ENCODE measurements at places on chromosomes 3 and 15.
A peak's percentile ranks its signal among the peaks of the same experiment; 100 is the strongest.

DNA sequence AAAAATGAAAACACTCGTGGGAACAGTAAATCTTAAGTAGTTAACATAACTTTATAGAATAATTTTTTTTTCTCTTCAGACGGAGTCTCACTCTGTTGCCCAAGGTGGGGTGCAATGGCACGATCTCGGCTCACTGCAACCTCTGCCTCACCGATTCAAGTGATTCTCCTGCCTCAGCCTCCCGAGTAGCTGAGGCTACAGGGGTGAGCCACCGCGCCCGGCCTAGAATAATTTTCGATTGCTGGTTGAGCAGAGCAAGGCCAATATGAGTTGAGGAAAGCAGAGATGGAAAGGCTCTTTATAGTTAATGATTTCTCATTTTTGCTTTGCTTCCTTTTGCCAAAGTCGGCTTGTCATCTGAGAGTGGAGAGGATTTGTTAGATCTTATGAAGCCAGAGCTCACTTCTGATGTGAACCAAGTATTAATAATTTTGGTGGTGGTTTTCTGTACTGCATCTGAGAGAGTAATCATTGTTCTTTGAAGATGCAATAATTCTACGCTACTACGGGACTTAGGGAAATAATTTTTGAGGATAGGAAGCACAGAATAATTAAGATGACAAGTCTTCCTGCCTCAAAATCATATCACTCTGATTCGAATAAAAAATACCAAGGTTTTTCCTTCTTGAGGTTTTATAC, 1.6 kb upstream of the GOLM2 start:
- no peaks in the 10 kb centered on the region for H3K27me3 ChIP-seq
- H3K4me3 ChIP-seq, result peak overlapping the region; percentile 78
- H3K27ac ChIP-seq, result peak overlapping the region; percentile 95
- no peaks in the 10 kb centered on the region for H3K36me3 ChIP-seq
- peaks cover 16% of the 10 kb centered on the region for H3K4me1 ChIP-seq
- DNase-seq, result no peak

GRCh38 chr3:4597208-4597985, 104.2 kb downstream of the ITPR1 start:
- no peak for DNase-seq
- H3K36me3 ChIP-seq, result no peaks in the 10 kb centered on the region
- no peak overlapping the region for H3K4me3 ChIP-seq
- no peaks in the 10 kb centered on the region for H3K27me3 ChIP-seq

DNA sequence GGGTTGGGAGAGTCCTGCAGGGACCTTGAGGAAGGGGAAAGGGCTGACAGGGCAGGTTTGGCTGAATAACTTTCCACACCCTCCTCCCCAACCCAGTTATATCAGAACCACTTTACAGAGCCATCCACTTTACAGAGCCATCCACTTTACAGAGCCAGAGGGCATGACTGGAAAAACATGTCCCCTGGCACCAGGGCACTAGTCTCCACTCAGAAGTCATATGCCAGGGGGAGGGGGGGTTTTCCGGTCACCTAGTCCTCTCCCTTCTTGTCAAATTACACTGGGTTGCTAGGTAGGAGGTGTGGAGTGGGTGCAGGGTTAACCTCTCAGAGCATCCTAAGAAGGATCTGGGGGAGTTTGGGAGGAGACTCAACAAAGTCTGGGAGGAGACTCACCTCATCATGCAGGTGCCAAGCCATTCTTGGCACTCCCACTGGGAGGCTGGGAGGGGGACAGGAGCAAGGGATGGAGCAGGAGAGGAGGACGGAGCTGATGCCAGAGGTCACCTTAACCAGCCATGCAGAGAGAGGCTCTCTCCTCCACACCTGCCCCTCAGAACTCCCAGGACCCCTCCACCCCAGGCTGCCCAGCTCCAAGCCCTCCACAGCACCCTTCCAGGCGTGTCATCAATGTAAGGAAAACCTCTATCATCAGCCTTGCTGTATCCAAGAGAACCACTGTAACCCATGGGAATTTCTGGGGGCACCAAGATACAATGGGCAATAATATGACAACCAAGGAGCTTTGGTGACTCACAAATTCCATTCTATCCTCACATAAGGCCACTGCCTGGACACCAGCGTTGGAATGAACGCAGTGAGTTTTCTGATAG, 1.7 kb downstream of the LRRC2 start:
- no peak for DNase-seq
- peaks cover 15% of the 10 kb centered on the region for H3K4me1 ChIP-seq
- no peak overlapping the region for H3K27ac ChIP-seq
- H3K36me3 ChIP-seq, result no peaks in the 10 kb centered on the region
- peaks cover 8% of the 10 kb centered on the region for H3K27me3 ChIP-seq

DNA sequence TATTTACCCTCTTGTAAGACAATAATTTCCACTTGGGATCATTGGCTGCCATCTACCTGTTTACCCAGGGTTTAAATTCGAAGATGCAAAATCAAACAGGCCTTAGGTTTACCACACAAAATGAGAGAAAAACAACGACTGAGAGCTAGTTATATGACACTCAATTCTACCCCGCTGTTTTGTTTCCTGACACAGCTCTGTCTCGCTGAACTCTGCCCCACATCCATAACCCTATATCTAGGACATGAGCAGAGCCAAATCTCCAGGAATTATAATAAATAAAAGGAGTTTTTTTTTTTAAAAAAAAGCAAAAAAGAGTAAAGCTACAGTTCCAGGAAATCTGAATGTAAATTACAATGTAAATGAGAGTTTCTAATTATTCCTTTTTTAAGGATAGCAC, 165.4 kb upstream of the NR2F2 start:
- no peaks in the 10 kb centered on the region for H3K4me1 ChIP-seq
- H3K36me3 ChIP-seq, result no peaks in the 10 kb centered on the region
- no peaks in the 10 kb centered on the region for H3K27me3 ChIP-seq
- no peak overlapping the region for H3K4me3 ChIP-seq
- DNase-seq, result no peak
- H3K27ac ChIP-seq, result no peak overlapping the region

DNA sequence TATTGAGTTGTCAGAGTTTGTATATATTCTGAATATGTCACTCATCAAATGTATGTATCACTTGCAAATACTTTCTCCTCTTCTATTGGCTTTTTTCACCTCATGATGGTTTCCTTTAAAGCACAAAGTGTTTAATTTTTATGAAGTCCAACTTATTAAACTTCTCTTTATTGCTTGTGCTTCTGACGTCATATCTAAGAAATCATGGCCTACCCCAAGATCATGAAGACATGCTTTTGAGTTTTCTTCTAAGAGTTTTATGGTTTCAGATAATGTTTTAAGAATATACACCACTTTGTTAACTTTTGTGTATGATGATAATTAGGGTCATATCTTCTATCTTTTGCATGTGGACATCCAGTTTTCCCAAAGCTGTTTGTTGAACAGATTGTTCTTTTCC, 417.2 kb upstream of the ATP10A start:
- H3K27ac ChIP-seq, result no peak overlapping the region
- H3K4me1 ChIP-seq, result no peaks in the 10 kb centered on the region
- no peaks in the 10 kb centered on the region for H3K36me3 ChIP-seq
- H3K4me3 ChIP-seq, result no peak overlapping the region
- no peaks in the 10 kb centered on the region for H3K27me3 ChIP-seq

GRCh38 chr15:48811325-48811958, 573 bp upstream of the CEP152 start:
- no peak overlapping the region for H3K27ac ChIP-seq
- peaks cover 17% of the 10 kb centered on the region for H3K4me1 ChIP-seq
- peak overlapping the region; percentile 95 for H3K4me3 ChIP-seq
- H3K27me3 ChIP-seq, result no peaks in the 10 kb centered on the region
- no peaks in the 10 kb centered on the region for H3K36me3 ChIP-seq
- DNase-seq, result no peak

DNA sequence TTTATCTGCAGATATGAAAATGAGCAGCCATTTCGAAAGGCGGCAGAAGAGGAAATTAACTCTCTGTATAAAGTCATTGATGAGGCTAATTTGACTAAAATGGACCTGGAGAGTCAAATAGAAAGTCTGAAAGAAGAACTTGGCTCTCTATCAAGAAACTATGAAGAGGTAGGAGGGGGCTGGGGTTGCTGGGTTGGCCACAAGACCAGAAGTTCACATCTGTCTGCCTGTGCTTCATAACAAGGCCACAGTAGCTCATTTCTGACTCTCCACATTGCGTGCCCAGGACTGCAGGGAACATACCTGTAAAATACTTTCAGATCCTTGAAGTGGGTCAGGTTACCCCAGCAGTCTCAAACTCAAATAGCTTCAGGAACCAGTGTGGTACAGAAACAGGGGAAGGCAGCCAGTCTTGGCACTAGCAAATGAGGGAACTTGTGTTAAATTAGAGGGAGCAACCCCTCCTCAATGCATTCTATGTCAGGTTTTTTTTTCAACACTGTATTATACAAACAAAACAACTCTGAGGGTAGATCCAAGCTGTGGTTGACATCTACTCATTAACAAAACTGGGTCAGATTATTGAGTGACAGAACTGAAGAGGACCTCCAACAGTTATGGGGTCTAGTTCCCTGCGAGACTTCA, 48.7 kb downstream of the BFSP2 start:
- peaks cover 23% of the 10 kb centered on the region for H3K4me1 ChIP-seq
- no peak overlapping the region for H3K4me3 ChIP-seq
- no peaks in the 10 kb centered on the region for H3K36me3 ChIP-seq
- H3K27ac ChIP-seq, result no peak overlapping the region
- no peak for DNase-seq

- no peak for DNase-seq
- H3K36me3 ChIP-seq, result no peaks in the 10 kb centered on the region
- peaks cover 18% of the 10 kb centered on the region for H3K4me1 ChIP-seq
- H3K27me3 ChIP-seq, result no peaks in the 10 kb centered on the region
Observed at GRCh38 chr15:93982226-93982727, 249.1 kb upstream of the MCTP2 start.

DNA sequence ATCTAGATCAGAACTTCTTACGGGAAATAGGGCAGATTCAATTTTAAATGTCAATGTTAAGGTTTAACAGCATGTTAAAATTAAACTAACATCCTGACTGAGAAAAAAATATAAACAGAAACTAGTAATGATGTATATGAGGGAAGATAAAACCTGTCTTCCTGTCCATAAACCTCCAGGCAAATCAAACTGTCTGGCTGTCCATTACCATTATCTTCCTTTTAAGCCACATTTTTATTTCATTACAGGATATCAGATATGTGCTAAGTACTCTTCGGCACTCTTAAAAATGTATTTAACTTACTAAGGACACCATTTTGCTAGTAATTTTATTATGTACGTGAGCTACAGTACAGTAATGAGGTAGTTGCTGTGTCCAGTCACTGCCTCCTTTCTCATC, 1461.7 kb upstream of the ALCAM start:
- no peaks in the 10 kb centered on the region for H3K36me3 ChIP-seq
- H3K4me1 ChIP-seq, result no peaks in the 10 kb centered on the region
- no peaks in the 10 kb centered on the region for H3K27me3 ChIP-seq
- H3K27ac ChIP-seq, result no peak overlapping the region

GRCh38 chr3:141019244-141019643, 31.9 kb upstream of the SPSB4 start:
- H3K4me3 ChIP-seq, result no peak overlapping the region
- H3K27ac ChIP-seq, result no peak overlapping the region
- no peaks in the 10 kb centered on the region for H3K36me3 ChIP-seq

DNA sequence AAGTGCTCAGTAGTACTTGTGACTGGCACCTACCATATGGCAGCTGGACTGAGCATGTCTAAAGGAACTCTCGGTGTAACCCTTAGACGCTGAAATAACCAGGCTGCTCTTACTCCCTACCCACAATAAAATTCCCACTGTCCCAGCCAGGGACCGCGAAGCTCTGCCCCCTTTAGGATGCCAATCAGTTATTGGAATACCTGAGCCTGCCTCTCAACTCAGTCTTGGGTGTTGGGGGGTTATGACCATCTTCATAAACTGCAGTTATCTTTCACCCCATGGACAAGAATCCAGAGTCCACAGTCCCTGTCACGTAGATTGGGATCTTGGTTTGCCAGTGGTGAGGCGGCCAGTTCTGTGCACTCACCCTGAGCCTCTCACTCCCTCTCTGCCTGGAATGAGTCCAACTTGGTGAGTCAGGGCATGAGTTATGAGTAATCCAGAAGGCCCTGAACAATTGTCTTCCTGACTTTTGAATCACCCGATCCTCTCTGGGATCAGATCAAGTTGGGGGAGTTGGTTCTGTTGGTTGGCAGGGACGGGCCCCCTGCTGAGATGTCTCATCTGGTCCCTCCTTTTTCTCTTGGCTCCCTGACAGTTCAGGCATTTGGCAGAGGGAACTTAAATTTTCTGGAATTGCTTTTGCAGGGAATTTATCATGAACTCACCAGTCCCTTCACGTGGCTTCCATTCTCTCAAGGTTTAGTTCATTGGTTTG, 120.1 kb upstream of the UBE2E1 start:
- H3K36me3 ChIP-seq, result no peaks in the 10 kb centered on the region
- no peaks in the 10 kb centered on the region for H3K4me1 ChIP-seq
- DNase-seq, result no peak
- H3K27ac ChIP-seq, result no peak overlapping the region

DNA sequence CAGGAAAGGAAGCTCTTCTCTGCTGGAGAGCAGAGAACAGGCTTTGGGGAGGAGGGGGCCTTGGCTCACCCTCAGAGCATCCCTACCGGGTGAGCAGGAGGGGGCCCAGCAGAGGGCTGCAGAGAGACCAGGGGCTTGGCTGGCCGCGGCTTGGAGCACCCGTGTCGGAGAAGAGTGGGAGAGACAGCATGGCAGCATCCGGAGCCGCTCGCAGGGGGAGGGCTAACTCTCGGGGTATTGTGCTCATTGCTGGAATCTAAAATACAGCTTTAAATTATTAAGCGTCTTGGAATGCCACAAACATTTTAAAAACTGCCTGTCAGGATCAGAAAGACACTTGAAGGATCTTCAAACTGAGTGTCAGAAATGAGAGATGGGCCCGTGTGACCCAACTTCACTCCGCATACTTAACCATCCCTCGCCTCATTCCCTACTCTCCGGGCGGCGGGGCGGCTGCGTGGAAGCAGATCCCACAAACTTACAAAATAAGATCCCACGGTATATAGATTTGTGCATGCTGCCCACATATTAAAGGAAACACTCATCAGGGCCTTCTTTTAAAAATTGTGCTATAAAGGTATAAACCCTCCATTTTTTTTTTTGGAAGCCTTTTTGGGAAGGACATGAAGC, 53.9 kb downstream of the EIF4E3 start:
- no peaks in the 10 kb centered on the region for H3K27me3 ChIP-seq
- no peak overlapping the region for H3K4me3 ChIP-seq
- H3K36me3 ChIP-seq, result no peaks in the 10 kb centered on the region
- H3K4me1 ChIP-seq, result no peaks in the 10 kb centered on the region
- no peak overlapping the region for H3K27ac ChIP-seq

DNA sequence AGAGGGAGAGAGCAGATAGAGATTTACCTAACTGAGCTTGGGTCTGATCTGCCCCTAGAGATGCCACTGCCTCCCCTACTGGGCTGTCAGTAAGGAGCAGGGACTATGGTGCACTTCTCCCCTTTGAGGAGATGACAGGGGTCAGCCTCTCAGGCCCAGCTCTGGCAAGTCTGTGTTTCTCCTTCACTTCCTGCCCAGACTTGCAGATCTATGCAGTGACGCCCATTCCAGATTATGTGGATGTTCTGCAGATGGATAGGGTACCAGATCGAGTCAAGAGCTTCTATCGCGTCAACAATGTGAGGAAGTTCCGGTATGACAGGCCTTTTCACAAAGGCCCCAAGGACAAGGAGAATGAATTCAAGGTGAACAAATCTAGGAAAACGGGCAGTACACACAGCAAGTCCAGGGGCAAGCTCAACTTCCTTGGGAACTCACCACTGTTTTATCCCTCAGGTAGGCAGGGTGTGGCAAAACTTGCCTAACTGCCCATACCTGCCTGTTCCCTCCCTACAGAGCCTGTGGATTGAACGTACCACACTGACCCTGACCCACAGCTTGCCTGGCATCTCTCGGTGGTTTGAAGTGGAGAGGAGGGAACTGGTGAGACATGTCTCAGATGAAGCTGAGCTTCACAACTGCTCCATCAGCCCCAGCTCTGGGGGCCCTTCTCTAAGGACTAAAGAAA, 29.1 kb upstream of the MANF start:
- H3K4me1 ChIP-seq, result peaks cover 2% of the 10 kb centered on the region
- H3K27ac ChIP-seq, result no peak overlapping the region
- H3K4me3 ChIP-seq, result no peak overlapping the region
- no peaks in the 10 kb centered on the region for H3K36me3 ChIP-seq
- H3K27me3 ChIP-seq, result no peaks in the 10 kb centered on the region
